ENCODE measurements at places on chromosomes 6 and 20. TPM values are rescaled to one million over a fixed set of nuclear protein-coding genes. Genes with fewer than 3 reads are reported as not detected.

PROKR2 gene
- total RNA-seq = not detected

GRCh38 chr6:123953920-123954319, 150.3 kb downstream of the NKAIN2 start:
- H3K4me3 ChIP-seq = no peak overlapping the region
- no peaks in the 10 kb centered on the region for H3K36me3 ChIP-seq
- no peaks in the 10 kb centered on the region for H3K27me3 ChIP-seq
- no peak overlapping the region for H3K27ac ChIP-seq
- H3K4me1 ChIP-seq = no peaks in the 10 kb centered on the region
- no peak for DNase-seq

- no peaks in the 10 kb centered on the region for H3K27me3 ChIP-seq
- H3K4me1 ChIP-seq = no peaks in the 10 kb centered on the region
- H3K36me3 ChIP-seq = no peaks in the 10 kb centered on the region
- no peak overlapping the region for H3K27ac ChIP-seq
- no peak for DNase-seq
Measured at GRCh38 chr6:31144296-31144969, 5.6 kb upstream of the PSORS1C2 start.

DNA sequence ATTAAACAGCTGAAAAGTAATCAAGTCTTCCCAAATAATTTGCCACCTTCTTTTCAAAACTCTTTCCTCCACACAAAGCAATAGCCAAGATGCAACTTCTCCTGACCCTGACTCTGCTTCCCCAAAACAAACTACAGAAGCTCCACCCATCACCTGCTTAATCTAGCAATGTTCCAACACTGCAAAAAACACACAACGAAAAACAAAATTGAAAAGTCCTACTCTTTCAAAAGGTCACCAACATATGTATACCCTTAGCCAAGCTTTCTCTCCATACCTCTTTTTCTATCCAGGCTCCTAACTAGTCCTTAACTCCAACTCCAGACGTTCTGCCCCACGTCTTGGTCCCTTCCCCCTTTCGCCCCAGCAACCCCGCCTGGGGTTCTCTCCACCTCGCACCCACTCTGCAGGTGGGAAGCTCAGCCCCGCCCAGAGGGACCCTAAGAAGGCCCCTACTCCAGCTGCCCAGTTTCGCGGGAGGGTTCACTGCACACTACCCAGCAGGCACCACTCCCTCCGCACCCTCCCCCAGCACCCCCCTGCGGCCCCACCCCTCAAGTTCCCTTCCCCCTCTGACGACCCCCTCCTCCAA, 717 bp downstream of the CSNK2A1 start:
- peaks cover 42% of the 10 kb centered on the region for H3K4me1 ChIP-seq
- H3K27ac ChIP-seq = peak overlapping the region; percentile 88
- H3K27me3 ChIP-seq = no peaks in the 10 kb centered on the region
- DNase-seq = peak; percentile 24
- H3K36me3 ChIP-seq = no peaks in the 10 kb centered on the region
- peak overlapping the region; percentile 88 for H3K4me3 ChIP-seq

FRMD1 gene
- total RNA-seq = not detected

DNA sequence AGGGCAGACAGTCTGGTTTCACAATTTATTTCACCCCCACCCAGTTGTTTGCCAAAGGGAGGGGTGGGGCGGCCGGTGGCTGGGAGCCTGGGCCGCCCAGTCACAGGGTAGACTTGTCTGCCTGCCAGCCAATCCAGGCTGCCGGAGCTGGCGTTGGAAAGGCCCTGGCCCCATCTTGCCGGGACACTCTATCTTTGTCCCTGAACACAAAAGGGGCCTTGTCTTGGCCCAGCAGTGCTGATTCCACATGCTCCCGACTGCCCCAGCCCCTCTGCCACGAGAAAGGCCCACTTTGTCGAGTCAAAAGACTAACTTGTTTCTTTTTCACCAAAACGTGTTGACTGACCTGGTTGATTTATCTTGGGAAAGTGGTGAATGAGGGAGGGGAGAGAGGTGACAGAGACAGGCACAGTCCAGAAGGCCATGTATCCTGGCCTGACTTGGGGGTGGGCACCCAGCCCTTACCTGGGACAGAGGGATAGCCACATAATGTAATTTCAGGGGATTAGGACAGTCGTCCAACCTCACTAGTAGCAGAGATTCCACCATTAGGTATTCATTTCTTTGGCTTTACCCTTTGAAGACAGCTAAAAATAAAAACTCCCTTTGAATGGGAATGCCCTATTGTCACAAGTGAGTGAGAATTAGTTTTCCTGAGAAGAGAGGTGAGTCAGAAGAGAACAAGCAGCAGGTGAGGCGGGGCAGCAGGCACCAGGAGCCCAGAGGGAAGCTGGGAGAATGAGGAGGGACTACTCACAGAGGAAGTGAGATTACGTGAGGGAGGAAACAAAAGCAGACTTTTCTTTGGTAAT, 67.0 kb upstream of the SIRPA start:
- peak overlapping the region; percentile 52 for H3K27ac ChIP-seq
- H3K4me1 ChIP-seq = peaks cover 28% of the 10 kb centered on the region
- H3K36me3 ChIP-seq = no peaks in the 10 kb centered on the region
- H3K27me3 ChIP-seq = no peaks in the 10 kb centered on the region
- DNase-seq = peak; percentile 75
- H3K4me3 ChIP-seq = no peak overlapping the region

- no peaks in the 10 kb centered on the region for H3K4me1 ChIP-seq
- no peak overlapping the region for H3K4me3 ChIP-seq
- no peaks in the 10 kb centered on the region for H3K27me3 ChIP-seq
Measured at GRCh38 chr6:152771061-152771687, 20.6 kb downstream of the VIP start.

DNA sequence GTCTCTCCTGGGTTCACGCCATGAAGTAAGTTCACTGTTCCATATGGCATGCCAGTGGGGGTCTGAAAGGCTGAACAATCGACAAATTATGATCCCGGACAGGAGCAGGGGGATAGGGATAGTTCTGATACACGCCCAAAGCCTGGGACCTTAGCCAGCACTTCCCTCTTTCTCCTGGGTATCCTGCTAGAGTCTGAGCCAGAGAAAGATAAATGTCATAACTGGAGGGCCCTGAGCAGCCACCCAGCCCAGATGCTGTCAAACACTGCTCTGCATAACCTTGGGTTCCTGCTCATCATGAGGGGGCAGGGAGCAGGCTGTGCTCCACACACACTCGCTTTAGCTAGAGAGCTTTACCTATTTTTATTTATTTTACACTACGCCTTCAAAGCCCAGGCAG, 12.3 kb downstream of the EDEM2 start:
- H3K36me3 ChIP-seq = no peaks in the 10 kb centered on the region
- no peak for DNase-seq
- no peak overlapping the region for H3K4me3 ChIP-seq
- H3K27ac ChIP-seq = peak overlapping the region; percentile 47
- peaks cover 12% of the 10 kb centered on the region for H3K4me1 ChIP-seq

EEF1E1 gene
- total RNA-seq = 18.9 TPM

CLDN20 gene
- total RNA-seq = not detected

DNA sequence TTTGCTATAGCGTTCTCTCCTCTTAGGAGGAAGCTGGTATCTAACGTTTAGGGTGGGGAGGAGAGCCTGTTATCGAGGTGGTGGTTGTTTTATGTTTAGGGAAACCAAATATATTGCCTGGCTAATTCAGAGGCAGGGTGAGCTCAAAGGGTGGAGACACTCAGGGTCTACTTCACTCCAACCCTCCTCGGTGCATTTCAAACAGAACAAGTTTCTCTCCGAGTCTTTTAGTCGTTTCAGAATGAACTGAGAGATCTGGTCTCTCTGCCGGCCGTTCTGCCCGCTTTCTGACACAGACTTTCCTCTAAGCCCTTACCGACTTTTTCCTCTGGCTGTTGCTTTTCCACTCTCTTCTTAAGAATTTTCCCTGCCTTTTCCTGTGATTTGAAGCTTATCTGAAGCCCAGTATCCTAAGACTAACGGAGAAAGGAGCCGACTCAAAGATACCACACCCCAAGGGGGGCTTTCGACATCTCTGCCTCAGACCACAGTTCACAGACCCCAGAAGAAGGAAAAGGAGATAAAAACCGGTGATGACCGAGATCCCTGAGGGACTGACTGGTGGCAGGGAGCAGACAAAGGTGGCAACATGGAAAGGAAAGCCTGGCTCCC, 865 bp downstream of the STK38 start:
- no peak for DNase-seq
- no peaks in the 10 kb centered on the region for H3K36me3 ChIP-seq
- no peaks in the 10 kb centered on the region for H3K27me3 ChIP-seq
- peak overlapping the region; percentile 72 for H3K4me3 ChIP-seq
